Suppressor macrophage treated with lipopolysaccharide for 1 hour (primary cell): ENCODE measurements at places on chromosomes 1 and 21.

GRCh38 chr1:25117233-25117823 lies 115.0 kb downstream of the SYF2 start:
- DNase-seq, result no peak

DNA sequence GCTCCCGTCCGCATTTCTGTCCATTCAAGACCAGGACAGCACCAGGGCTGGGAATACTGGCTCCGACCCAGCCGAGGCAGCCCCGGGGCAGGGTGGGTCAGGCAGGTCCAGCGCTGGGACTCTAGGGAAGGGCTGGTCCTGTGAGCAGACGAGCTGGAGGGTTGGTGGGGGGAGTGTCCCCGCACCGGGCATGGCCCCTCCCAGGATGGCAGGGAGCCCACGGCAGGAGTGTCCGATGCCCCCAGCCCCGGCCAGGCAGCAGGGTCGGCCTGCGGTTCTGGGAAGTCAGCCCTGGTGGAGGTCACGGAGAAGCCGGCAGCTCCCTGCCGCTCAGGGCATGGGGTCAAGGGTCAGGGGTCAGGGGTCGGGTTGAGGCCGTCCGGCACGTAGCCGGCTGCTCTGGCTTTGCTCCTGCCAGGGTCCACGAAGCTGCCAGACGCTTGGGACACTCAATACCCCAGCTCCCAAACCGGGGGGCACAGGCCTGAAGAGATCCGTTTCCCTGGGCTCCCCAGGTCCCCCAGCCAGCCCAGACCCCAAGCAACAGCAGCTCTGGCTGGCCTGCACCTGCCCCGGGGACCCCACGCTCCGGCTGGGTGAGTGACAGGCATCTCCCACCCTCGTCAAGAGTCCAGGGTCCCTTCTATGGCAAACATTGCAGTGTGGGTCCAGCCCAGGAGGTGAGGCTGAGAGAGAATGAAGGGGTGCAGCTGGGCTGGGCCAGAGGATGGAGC lies 6.7 kb downstream of the C1QTNF12 start:
- DNase-seq, result no peak

DNA sequence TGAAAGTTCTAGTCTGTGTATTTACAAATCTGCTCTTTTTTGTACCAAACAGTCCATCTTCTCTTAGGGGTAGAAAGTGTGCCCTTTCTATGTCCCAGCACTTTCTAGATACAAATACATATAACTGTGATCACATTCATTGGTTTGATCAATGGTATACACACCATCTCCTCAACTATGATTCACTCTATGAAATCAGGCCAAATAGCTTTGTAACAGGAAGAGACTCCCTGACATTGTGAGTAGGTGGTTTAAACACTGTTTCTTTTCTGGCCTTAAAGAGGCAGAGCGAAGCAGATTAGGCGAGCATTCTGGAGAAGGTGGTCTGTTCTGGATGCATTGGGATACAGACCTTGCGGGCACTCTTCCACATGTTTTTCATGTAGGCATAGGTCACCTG lies 39.3 kb upstream of the EXOSC10 start:
- DNase-seq, result no peak

DNA sequence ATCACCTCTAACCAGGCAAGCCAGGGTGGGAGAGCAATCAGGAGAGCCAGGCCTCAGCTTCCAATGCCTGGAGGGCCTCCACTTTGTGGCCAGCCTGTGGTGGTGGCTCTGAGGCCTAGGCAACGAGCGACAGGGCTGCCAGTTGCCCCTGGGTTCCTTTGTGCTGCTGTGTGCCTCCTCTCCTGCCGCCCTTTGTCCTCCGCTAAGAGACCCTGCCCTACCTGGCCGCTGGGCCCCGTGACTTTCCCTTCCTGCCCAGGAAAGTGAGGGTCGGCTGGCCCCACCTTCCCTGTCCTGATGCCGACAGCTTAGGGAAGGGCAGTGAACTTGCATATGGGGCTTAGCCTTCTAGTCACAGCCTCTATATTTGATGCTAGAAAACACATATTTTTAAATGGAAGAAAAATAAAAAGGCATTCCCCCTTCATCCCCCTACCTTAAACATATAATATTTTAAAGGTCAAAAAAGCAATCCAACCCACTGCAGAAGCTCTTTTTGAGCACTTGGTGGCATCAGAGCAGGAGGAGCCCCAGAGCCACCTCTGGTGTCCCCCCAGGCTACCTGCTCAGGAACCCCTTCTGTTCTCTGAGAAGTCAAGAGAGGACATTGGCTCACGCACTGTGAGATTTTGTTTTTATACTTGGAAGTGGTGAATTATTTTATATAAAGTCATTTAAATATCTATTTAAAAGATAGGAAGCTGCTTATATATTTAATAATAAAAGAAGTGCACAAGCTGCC lies 19.8 kb downstream of the CSF1 start:
- DNase-seq, result peak; percentile 4

- DNase-seq, result no peak
Measured at GRCh38 chr1:185803241-185803640, 69.0 kb downstream of the HMCN1 start.
